ENCODE measurements at places on chromosomes 5 and 9.

DNA sequence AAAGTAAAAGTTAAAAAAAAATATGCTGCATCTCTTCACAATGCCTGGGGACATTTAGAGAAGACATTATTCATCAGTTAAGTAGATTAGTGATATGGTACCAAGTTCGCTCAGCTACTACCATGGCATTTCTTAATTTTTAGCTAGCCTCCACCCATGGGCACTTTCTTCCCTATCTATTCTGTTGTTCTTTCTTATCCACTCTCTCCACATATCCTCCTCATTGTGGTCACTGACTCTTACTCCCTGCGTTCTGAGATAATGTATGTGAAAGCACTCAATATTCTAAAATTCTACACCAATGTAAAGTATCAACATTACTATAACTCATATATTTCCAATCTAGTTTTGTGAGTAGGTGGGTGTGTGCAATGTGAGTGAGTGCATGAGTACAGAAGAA is 609.7 kb upstream of the DAB2 start:
- no peak for DNase-seq

DNA sequence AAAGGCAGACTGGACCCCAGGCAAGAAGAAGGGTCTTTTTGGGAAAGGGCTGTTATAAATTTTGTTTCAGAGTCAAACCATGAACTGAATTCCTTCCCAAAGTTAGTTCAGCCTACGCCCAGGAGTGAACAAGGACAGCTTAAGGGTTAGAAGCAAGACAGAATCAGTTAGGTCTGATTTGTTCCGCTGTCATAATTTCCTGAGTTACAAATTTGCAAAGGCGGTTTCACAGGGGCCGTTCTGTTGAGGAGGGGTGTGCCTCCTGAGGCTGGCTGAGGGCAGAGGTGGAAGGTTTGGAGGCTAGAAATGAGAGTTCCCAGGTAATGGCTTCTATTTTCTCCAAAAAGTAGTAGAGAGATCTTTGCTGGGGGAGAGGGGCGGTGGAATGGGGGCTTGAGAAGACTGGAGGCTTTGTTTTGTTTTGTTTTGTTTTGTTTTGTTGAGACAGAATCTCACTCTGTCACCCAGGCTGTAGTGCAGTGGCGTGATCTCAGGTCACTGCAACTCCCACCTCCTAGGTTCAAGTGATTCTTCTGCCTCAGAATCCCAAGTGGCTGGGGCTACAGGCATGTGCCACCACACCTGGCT is 4.1 kb upstream of the CERCAM start:
- no peak for DNase-seq

DNA sequence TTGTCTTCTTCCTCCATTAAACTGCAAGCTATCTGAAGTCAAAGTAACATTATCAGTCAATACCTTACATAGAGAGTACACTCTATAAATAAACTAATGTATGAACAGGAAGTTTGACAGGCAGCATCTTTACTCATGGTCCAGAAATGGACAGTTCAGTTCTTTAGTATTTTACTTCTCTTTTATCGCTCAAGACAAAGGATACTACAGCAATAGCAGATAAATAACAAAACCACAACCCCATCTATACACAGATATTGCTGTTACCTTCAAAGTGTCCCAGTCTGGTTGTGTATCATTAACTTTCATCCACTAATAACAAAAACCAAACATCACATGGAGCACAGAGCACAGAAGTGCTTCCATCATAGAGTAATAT is 46.4 kb downstream of the SEMA5A start:
- DNase-seq = no peak

- no peak for DNase-seq
These were observed 259.4 kb upstream of the VLDLR start for GRCh38 chr9:2362150-2362549.

DNA sequence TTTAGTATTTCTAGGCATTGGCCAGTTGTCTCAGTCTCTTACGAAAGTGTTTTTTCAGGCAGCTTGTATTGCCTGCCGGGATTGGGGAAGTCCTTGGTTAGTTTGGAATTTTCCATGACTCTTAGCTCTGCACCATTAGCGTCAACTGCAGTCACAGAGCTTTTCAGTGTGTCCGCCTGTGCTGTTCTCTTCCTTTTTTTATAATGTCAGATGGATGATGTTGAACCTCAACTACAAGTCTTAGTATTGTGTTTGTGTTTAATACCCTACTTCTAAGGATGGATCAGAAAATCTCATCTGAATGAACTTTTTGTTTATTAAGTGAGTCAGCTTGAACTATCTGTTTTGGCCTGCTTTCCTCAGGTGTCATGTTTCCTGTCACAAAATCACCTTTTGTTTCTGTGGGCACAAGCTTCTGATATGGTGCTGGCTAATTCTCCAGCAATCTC is 33.1 kb downstream of the ATP6V0E1 start:
- DNase-seq = no peak

GRCh38 chr9:16505199-16505598 is 365.3 kb downstream of the BNC2 start:
- DNase-seq = no peak

- no peak for DNase-seq
These were observed 232.3 kb downstream of the TLR4 start for GRCh38 chr9:117936185-117937130.

DNA sequence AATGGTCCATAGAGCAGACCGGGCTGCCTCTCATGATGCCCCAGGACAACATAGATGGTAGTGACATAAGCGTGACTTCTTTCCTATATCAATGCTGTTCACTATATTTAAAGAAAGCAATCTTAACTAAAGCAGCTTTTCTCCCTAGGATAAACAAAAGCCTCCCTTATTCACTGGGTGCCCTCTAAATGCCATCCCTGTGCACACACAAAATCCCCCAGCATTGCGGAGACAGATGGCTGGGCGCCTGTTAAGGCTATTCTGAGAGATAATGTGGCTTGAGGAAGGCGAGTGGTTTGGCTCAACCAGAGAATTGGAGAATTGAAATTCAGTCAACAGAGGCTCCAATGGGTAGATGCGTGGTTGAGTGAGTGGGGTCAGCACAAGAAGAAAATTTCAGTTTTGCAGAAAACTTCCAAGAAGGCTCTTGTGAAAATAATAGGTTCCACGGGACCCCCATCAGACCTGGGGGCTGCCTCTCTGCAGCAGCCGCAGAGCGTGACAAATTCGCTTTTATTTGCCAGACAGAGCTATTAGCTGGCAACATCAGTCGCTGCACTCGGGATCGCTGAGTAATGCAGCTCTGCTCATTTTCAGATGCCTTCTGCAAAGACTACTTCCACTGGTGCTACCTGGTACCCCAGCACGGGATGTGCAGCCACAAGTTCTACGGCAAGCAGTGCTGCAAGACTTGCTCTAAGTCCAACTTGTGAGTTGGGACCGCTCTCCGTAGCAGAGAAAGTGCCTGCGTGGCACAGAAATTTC is 103.9 kb upstream of the ICE1 start:
- no peak for DNase-seq

DNA sequence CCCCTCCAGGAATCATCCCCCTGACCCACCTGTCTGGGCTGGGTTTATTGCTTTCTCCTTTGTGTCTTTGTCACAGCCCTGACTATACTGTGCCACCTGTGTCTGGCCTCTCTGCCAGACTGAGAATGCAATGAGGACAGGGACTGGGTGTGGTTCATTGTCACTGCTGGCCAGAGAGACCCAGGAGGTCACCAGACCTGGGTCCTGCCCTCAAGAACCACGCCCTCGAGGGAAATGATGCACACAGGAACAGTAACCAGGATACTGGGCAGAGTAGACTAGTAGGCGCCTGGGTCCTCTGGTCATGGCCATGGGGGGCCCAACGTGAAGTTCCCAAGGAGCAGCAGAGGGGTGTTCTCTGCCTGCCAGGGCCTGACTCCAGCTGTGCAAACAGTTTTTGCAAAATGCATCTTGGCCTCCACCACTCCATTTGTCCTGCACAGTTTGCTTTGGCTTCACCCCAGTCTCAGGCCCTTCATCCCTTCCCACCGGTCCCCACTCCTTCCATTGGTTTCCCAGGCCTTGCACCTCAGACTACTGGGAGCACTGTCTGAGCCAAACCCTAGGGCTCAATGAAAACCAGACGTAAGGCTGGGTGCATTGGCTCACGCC is 17.8 kb downstream of the RGS3 start:
- DNase-seq = no peak

DNA sequence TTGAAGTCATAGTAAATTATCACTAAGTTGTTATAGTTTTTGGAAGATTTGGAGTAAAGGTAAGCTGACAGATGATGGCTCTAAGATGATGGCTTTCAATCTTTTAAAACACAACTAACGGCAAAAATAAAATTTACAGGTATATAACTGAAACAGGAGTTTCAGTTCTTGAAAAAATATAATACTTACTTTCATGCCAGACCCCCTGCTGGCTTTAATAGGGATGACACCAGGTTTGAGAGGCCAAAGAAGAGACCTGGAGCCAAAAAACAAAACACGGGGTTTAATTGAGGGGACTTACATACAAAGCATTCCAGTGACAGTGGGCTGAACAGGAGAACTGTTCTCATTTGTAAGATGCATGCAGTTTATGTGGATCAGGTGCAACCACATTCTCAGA is 301.7 kb upstream of the PCSK5 start:
- peak; percentile 11 for DNase-seq

- no peak for DNase-seq
These were observed 26.1 kb downstream of the PAEP start for GRCh38 chr9:135587658-135588057.

DNA sequence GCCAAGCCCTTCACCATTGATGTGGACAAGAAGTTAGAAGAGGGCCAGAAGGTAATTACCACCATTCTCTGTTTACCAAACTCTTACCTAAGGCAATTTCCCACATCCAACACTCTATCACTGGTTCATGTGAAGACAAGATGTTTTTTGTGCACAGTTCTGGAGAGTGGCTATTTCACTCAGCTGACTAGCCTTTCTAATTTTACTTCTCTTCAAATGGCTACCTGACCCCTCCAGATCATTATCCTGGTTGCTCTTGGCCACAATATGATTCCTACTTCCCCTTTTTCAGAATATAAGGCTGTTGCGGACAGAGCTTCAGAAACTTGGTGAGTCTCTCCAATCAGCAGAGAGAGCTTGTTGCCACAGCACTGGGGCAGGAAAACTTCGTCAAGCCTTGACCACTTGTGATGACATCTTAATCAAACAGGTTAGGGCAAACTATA is 7.1 kb downstream of the KIF20A start:
- DNase-seq = no peak

GRCh38 chr5:56302027-56302426 is 68.9 kb upstream of the ANKRD55 start:
- no peak for DNase-seq

DNA sequence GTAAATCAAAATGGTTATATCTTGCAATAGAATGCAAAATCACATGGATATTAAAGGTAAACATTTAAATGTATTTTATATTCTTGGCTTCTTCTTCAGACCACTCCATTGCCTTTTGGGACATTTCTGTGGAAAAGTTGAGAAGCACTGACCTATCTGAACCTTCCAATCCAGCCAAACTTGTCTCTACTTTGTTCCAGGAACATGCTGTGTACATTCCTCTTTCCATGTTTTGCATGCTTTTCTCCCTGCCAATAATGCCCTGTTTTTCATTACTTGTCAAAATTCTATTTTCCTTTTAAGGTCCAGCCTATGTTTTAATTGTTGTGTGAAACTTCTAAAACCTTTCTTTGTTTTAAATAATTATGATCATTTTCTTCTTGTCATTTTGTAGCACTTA is 28.3 kb downstream of the JAK2 start:
- no peak for DNase-seq

- DNase-seq = no peak
These were observed 13.5 kb downstream of the CREBRF start for GRCh38 chr5:173069671-173070070.

DNA sequence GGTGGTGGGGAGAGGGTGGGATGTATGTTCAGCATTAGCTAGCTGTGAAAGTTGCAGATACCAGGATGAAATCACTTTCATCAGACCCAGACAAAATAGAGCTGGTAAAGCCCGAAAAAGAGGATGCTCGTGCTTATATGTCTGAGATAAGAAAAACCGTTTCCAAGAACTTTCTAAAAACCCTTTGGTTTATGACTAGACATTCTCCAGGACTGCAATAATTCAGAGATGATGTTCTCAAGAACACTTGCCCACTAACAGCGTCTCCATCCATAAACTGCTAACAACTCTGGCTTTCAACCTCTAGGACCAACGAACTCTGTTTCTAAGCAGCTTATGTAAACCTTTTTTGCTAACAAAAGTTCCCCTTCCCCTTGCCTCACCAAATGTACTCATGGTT is 8.4 kb upstream of the AMACR start:
- no peak for DNase-seq

DNA sequence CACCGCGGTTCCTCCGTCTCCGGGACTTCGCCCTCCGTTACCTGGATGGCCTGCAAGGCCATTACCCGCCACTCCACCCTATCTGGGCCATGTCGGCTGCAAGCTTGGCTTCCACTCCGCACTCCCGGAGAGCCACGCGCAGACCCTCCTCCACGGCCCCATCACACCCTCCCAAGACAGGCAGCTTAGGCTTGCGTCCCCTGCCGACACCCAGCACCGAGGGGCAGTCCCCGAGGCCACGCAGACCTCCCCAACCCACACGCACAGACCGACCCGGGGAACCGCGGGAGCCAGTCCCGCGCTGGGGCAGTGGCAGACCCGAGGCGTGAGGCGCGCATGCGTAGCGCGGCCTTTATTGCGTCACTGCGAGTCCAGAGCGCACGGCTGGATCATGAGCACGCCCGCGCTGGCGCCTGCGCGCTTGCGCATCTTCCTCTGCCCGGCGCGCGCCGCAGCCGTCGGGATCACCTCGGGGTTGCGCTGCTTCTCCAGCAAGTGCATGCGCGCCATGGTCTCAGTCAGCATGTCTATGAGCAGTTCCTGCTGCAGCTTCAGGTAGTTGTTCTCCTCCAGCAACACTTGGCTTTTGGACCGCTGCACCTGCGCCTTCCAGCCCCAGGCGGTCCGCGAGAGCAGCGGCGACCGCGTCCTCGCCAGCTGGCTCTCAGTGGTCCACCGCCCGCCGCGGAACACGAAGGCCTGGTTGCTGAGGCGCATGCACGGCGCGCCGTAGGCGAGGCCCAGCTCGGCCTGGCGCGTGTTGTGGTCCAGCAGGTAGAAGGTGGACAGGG is 2.4 kb downstream of the CBY3 start:
- peak; percentile 96 for DNase-seq

DNA sequence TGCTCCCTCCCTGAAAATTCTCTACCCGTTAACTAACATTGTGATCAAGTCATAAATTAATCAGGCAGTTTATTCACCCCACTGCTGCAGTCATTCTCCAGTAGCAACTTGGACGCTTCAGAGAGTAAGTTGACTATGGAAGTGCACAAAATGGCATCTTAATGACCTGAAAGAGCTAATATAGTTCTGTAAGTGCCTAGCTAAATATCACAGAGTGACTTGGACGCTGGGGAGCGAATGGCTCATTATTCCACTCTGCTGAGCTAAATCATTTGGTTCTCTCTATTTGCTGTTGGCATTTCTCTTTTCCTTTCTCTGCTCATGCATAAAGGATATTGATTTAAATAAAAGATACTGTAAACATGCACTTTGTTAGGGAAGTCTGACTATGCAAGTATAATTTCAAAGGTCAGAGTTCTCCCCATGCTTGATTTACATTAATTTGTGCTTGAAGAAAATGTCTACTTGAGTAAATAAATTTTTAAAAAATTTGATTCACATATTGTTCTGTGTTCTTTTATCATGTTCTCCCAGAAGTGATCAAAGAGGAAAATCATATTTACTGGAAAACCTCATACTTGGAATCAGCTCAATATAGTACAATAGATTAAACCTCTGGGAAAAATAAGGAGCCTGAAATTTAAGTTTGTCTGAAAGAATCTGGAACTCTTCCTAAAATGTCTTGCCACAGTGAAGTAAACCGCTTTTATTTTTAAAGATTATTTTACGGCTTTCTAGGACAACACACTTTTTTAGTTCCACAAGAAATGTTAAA is 169.5 kb upstream of the HAPLN1 start:
- no peak for DNase-seq
